ENCODE measurements at places on chromosomes 4 and X.

- DNase-seq, result no peak
Observed at GRCh38 chr4:40395908-40396793, 61.0 kb downstream of the CHRNA9 start.

DNA sequence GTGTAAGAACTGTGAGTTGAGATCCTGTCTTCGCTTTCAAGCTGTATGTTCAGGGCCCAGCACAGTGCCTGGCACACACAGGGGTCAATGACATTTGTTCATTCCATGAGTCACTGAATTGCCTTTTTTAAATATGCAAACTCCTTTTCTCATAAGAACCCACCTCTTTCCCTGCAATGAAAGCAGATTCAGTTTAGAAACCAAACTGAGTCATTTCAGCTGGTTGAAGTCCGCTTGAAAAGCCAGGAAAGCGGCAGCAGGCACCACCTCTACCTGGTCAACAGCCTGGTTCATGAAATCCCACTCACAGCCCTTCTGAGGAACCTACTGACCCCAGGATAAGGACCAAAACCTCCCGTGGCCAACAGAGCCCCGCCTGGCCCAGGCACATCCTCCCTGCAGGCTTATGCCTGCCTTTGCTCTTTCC lies 4.5 kb upstream of the C1QTNF7 start:
- DNase-seq, result no peak

DNA sequence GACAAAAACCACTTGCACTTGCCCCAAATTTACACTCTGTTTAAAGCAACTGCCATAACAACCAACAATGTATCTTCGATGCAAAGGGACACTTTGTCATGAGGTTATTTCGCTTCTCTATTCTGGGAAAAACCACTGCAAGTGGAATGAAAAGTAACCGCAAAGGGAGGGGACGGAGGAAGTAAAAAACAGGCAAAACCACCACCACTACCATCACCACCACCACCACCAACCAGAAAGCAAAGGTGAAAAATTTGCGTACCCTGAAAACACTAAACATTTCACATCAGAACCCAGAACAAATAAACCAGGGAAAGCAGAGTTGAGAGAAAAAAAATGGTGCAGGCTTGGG lies 1.2 kb upstream of the N4BP2 start:
- no peak for DNase-seq

- no peak for DNase-seq
Observed at GRCh38 chr4:152643153-152644035, 36.4 kb downstream of the TMEM154 start.

- DNase-seq, result no peak
Observed at GRCh38 chr4:145048817-145049216, 49.2 kb downstream of the ANAPC10 start.

DNA sequence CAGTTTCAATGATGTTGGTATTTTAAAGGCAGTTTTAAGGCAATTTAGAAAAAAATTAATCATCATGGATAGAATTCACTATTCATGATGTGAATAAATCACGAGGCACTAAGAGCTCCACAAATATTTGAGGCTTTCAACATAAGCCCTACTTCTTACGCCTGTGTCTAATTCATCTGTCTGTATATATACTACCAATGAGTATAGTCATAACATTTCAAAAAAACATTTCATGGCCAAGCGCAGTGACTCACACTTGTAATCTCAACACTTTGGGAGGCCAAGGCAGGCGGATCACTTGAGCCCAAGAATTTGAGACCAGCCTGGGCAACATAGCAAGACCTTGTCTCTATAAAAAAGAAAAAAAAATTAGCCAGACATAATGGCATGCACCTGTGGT lies 56.5 kb downstream of the FBXL5 start:
- DNase-seq, result no peak

DNA sequence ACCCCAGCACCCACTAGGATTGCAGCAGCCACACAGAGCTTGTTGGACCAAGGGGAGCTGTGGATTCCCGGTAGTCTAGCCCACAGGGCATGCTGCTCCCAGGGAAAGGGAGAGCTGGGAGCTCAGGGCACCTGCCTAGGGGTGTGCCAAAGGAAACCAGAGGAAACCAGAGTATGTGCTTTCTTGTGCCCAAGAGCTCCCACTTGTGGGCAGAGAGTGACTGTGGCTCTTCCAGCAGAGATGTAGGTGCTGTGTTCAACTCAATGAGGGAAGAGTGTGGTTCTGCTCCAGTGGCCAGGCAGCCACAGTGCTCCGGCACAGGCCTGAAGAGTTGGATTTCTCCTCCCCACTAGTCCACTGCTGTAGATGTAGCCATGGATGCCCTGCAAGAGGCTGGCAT lies 1050.0 kb upstream of the INTU start:
- no peak for DNase-seq

GRCh38 chr4:84699001-84699671 lies 116.2 kb downstream of the CDS1 start:
- DNase-seq, result no peak

GRCh38 chrX:154412468-154412867 lies 1.1 kb downstream of the TAFAZZIN start:
- no peak for DNase-seq

- no peak for DNase-seq
Observed at GRCh38 chr4:34566091-34566490, 1678.2 kb downstream of the ARAP2 start.

DNA sequence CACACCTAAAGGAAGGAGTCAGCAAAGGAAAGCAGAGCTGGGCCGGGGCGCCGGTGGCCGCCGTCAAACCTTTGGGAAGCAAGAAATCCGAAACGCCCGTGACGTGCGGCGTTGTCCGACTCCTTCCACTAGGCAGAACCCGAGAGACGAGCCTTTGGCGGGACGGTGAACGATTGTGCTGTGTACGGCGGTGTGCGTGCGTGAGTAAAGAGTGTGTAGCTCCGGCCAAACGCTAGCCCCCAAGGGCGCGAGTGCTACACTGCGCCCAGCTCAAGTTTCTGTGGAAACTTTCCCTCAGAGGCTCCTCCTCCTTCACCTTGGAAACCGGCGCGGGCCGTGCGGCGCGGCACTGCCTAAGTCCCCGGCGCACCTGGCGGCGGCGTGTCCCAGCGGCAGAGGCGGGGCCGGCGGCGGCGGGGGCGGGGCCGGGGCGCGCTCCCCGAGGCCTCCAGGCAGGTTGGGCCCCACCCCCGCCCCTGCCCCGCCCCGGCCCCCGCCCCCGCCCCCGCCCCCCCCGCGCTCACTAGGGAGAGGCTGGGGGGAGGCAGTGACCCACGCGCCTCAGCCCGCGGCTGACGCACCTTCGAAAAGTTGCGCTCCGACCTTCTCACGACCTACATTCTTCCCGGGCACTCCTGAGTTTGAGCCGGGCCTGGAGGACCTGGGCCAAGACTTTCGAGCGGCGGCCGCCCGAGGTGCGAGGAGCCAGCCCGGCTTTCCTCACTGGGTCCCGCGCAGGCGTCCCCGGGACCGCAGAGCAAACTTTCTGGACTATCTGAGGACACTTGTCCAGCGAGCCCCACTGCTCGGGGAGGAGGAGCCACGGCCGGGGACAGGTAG lies at the start of gene FHIP1A:
Gene FHIP1A, plus strand, starts transcription at position 547 of the 840 bp plus-strand sequence. CDS start 157,084 bp downstream, outside the sequence.
- DNase-seq, result peak; percentile 34

- DNase-seq, result no peak
Observed at GRCh38 chrX:7330971-7331746, 183.2 kb upstream of the PUDP start.

DNA sequence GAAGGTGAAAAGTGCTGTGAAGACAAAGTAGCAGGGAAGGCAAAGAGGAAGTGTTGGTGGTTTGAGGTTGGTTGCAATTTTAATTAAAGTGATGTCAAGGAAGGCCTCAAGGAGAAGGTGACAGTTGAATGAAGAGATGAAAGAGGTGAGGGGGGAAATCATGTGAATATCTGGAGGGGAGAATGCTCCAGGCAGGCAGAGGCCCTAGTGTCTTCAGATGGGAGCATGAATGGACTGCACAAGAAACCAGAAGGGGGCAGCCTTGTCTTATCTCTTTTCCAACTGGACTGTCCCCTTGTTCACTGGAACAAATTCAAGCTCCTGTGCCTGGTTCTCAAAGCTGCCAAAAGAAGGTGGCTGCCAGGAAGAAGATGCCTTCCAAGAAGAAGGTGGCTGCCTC lies 68.4 kb downstream of the MAOB start:
- DNase-seq, result peak; percentile 14

GRCh38 chrX:153953342-153953830 lies 8.9 kb upstream of the RENBP start:
- peak; percentile 72 for DNase-seq

DNA sequence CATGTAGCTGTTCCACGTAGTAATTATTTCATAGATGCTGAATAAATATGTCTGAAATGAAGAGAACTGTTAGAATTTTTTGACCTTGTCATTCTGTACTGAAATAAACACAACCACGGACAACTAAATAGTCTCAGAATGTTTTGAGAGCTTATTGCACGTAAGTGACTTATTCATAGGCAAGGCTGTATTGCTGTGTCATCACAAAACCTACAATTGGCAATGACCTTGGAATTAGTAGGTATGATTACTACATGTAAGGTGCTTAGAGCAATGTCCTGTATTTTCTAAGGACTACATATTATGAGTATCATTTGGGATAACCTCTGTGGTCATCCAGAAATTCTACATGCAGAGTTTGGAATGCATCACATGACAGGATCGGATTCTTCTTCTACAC lies 237.2 kb upstream of the PUDP start:
- no peak for DNase-seq

- DNase-seq, result no peak
Observed at GRCh38 chr4:115973768-115974167, 860.3 kb upstream of the NDST4 start.

GRCh38 chrX:74510401-74510800 lies 89.1 kb downstream of the SLC16A2 start:
- DNase-seq, result no peak

- no peak for DNase-seq
Observed at GRCh38 chr4:124206779-124207605, 505.5 kb downstream of the ANKRD50 start.

DNA sequence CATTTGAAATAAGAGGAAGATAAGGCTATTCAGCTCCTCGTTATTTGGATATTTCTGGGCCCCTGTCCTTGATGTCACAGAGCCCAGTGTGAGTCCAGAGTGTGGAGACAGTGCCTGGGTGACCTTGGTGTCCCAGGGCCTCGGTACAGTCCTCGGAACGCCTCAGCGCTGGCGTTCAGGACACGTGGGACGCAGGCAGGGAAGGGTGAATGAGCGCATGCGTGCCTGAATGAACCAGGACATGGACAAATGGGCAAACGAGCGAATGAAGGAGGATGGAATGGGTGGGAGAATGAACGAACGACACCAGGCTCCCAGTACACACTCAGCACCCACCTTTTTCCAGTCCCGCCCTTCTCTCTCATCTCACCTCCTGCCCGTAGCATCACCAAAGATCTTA lies 44.2 kb downstream of the EVC start:
- no peak for DNase-seq

GRCh38 chr4:141028024-141028529 lies 105.2 kb downstream of the RNF150 start:
- no peak for DNase-seq

DNA sequence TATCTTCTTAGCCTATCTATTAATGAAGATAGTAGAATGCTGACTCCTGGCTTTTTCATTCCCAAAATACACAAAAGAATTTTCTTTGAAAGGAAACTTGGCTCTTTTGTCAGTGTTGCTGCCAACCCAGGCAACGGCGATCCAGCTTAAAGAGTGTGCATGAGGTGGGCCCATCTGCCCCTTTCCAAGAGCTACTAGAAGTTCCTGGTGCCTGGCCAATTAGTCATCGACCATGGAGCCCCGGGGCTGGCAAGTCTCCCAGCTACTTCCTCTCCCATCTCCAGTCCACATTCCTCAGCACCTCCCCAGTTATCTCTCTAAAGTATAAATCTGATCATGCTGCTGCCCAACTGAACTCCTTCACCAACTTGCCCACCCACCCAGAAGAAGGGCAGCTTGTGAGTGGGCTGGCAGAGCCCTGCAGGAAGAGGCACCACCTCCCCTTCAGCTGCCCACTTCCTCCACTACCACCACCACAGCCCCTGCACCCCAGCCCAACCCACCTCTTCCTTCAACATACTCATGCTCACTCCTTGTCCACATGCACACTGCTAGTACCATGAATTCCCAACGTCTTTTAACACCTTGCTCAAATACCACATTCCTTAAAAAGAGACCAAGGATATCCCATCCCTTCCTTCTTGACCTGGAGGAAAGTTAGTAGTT lies 158.2 kb upstream of the MAP3K15 start:
- no peak for DNase-seq

- DNase-seq, result no peak
Observed at GRCh38 chr4:122104184-122104583, 47.9 kb upstream of the BLTP1 start.

DNA sequence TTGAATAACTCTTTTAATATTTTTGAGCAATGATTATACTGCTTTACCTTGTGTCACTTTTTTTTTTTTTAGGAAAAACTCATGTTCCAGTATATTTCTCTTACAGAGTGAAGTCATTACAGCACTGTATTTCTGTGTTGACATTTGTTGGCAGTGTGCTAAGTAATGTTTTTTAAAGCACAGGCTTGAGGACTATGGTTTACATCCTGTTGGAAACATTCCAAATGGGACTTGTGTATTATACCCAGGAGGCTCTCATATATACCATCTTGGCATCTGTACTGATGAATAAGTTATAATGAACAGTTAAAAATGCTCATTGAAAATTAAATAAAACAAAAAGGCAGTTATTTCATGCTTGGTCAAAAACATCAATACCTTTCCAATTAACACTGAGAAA lies 33.8 kb downstream of the CEP44 start:
- no peak for DNase-seq

GRCh38 chr4:184514121-184514988 lies 40.0 kb upstream of the IRF2 start:
- peak; percentile 76 for DNase-seq

GRCh38 chr4:18198653-18199052 lies 177.1 kb upstream of the LCORL start:
- no peak for DNase-seq

- no peak for DNase-seq
Observed at GRCh38 chrX:97398030-97398551, 514.4 kb downstream of the RPA4 start.

- DNase-seq, result no peak
Observed at GRCh38 chrX:30577362-30577991, at the start of gene TASL. TASL (minus strand) TSS chrX:30577766; CDS start chrX:30560355, 17,411 bp downstream.

- DNase-seq, result no peak
Observed at GRCh38 chr4:57371671-57372070, 261.5 kb upstream of the IGFBP7 start.

DNA sequence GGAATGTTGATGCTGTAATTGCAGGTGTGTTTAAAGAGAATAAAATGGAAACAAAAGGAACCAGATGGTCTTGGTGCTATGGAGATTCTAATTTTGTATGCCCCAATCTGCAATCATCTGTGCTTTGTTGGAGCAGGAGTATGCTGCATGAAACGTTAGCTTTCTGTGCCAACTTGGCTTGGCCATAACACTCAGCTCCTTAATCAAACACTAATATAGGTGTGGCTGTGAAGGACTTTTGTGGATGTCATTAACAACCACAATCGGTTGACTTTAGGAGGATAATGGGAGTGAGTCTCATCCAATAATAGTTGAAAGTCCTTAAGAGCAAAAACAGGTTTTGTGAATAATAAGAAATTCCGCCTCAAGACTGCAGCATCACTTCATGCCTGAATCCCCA lies 399.2 kb downstream of the NLGN4X start:
- DNase-seq, result no peak

- DNase-seq, result no peak
Observed at GRCh38 chr4:95572304-95572991, 23.7 kb upstream of the UNC5C start.
